ENCODE measurements at places on chromosomes 16 and 17.

DNA sequence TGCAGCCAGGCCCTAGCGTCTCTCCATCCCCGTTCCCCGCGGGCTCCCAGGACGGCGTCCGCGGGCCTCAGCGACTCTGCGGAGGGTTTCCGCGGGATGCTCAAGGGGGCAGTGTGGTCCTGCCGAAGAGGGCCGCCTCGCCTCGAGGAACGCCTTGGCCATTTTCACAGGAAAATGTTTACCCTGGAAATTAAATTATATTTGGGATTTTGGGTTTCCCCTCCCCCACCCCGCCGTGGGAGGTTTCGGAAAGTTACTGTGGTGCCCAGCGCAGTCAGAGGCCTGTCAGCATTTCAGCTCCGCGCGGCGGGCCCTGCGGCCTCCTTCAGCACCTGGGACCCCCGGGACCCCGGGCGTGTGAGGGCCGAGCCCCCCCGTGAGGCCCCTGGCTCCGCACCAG lies 94.5 kb downstream of the PCTP start:
- DNase-seq, result peak; percentile 55

DNA sequence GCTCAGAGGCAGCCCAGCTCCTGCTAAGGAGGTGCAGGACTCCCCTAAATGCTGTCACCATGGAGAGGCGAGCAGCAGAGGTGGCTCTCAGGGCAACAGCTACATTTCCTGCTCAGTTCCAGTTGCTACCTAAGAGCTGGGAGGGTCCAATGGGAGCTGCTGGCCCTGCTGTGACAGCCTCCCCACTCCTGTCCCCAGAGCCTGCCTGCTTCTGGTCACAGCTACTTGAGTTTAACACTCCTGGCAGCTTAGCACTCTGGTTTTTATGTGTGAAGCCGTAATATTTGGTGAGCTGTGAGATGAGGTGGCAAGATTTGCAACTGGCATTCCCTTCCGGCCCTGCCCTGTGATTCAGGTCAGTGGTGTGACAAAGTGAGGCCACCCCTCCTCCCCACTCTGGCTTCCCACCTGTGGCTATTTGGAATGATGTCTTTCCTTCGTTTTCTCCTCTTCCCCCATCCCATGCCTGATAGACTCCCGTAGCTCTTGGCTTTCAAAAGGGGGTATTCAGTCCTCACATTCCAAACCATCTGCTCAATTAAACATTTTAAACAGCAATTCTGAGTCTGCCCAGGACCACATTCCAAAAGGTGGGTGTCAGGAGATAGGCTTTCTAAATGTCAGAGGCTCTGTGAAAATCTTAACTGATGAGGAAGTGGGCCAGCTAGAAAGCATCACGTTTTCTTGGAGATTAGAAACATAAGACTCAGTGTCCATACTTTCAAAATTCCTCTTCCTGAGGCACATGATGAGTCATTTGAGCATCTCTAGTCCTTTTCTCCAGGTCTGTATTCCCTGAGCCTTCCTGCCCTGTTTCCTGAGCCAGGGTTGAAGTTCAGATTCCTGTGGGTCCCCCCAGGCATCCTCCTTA lies 42.6 kb upstream of the SKAP1 start:
- no peak for DNase-seq

- DNase-seq, result no peak
These were observed 35.8 kb downstream of the HSD17B2 start for GRCh38 chr16:82070656-82071369.

GRCh38 chr16:68300734-68301459 lies 9.8 kb downstream of the SLC7A6OS start:
- DNase-seq, result no peak

DNA sequence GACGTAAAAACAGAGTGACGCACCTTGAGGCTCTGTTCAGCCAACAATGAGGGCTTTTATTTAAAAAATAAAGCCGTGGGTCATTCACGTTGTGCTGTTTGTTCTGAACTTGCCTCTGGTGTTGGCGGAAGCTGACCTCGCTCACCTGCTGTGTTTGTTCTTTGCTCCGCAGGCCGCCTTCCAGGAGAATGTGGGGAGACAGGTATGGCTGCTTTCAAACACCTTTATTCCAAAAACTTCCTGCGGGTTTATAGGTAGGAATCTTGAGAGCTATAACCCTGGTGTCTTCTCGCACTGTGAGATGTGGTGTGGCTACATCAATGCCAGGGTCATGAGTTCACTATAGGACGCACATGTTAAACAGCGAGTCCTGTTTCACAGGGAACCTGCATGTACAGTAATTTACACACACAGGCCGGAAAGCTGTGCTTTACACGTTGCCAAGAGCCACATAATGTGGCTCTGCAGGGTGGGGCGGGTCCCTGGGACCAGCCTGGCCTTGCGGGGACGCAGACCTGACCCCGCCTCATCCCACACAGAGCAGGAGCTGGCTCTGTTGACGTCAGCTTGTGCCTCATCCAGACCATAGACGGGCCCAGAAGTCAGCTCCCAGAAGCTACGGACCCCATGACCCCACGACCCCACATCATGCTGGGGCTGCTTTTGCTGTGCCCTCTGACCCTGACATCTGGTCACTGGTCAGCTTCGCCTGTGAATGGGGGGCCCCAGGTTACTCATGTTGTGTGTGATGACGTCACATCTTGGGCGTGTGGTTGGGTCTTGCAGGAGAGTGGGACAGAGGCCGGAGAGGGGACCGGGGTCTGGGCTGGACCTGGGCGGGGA lies 49.9 kb upstream of the ZNF750 start:
- no peak for DNase-seq

DNA sequence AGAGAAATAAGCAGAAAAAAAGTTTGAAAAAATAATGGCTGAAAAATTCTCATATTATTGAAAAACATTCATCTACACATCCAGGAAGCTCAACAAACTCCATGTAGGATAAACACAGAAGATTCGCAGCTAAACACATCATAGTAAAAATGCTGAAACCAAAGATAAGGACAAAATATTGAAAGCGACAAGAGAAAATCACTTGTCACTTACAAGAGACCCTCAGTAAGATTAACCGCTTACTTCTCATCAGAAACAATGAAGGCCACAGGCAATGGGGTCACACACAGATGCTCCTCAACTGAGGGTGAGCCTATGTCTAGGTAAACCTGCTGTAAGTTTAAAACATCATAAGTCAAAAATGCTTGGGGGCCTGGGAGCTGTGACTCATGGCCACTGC lies 38.1 kb upstream of the METRNL start:
- DNase-seq, result no peak

DNA sequence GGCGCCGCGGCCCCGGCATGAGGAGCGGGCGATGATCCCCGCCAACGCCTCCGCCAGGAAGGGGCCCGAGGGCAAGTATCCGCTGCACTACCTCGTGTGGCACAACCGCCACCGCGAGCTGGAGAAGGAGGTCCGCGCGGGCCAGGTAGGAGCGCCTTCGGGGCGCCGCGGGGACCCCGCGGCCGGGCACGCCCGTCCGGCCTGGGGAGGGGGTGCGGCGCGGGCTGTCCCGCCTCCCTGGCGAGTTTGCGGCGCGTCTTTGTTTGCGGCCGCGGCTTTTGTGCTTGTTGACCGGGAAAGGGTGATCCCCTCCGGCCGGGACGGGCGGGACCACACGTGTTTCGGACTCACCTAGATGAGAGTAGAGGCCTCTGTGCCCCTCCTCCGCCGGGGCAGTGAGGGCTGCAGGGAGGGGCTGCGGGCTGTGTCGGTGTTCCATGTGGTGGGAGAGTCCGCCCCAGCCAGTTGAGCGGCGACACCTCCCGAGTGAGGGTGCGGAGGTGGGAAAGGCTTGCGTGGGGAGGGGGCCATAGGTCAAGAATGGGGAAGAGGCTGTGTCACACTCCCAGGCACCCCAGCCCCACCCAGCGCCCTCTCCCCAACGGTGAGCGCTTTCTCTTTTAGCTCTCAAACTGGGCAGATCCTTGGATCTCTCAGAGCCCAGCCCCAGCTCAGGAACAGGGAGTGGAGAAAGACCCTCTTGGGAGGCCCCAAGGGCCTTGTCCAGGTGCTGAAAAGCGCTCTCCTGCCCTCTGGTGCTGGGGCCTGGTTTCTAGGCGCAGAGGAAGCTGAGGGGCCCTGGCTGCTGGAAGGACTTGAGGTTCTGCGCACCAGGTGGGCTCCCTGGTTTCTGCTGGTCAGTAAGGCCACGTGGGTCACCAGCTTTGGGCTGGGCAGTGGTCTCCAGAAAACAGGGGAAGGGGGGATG lies 923 bp downstream of the ANKRD13B start:
- DNase-seq, result peak; percentile 67

DNA sequence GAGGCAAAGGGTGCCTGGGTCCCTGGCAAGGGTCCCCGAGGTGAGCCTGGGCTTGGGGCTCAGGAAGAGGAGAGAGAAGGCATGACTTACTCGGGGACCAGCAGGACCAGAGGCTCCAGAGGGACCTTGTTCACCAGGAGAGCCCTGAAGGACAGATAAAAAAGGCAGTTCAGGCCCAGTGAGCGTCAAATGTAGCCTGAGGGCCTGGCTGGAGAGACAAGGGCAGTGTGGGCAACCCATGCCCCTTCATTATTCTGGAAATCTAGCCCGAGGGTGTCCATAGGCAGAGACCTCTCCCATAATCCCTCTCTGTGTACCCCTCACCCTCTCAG lies 14.1 kb downstream of the COL1A1 start:
- DNase-seq, result no peak

GRCh38 chr17:68613739-68614298 lies 12.7 kb upstream of the FAM20A start:
- peak; percentile 51 for DNase-seq

GRCh38 chr17:29505836-29506235 lies 61.0 kb downstream of the ABHD15 start:
- no peak for DNase-seq

GRCh38 chr17:56833809-56834379 lies at the start of the genes C17orf67 and DGKE:
Gene C17orf67 (minus strand): TSS chr17:56833920. CDS start chr17:56815810, 18,110 bp downstream.
Gene DGKE (plus strand): TSS chr17:56834151. CDS start chr17:56834796, 645 bp downstream.
- DNase-seq, result peak; percentile 100

- no peak for DNase-seq
These were observed 1.1 kb upstream of the NME2 start for GRCh38 chr17:51164911-51165679.

DNA sequence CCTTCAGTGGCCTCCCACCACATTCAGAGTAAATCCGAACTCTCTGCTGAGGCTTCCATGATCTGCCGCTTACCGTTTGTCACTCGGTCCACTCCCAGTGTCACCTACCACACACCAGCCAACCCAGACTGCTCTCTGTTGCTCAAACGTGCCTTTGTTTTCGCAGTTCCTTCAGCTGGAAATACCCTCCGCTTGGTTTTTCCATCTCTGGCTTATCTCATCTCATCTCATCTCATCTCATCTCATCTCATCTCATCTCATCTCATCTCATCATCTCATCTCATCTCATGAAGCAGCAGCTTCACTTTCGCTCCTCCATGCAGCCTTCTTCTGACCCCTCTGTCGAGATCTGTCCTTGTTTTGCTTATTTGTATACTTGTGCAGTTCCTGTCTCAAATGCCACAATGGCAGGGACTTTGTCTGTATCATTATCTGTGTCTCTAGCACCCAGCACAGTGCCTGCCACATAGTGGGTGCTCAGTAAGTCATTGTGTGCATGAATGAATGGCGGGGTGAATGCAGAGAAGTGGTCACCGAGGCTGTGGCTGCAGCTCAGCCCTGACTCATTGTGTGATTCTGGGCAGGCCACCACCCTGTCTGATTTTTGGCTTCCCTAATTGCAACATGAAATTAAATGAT lies 3.8 kb upstream of the SNX20 start:
- DNase-seq, result peak; percentile 74

GRCh38 chr17:7296189-7296861 lies 1.9 kb upstream of the YBX2 start:
- DNase-seq, result peak; percentile 83

DNA sequence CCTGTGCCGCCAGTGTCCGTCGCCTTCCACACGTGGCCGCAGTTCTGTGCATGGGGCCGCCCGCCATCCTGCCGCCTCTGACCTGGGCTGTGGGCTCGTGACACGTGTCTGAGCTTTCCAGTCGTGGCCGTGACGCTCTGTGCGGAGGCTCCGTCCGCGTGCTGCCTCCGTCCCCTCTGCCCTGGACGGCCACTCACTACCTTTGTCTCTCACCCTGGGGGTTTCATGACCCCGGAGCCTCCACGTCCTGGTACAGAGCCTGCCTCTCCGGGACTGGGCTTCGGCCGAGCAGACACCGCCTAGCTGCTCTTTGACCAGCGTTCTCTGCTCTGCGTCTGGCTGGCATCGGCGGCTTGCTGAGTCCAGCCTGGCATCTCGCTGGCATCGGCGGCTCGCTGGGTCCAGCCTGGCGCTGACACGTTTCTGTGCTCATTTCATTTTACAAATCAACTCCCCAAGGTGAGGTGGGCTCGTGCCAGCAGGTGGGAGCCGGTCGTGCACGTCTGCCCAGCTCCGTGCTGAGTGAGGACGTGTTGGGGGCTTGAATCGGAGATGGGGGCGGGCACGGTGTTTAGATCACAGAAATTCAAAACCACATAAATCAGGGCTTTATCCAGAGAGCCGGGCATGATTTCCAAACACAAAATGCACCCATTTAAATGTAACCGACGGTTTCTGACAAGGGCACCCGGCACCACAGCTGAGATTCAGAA lies 44.3 kb upstream of the GNG13 start:
- DNase-seq, result peak; percentile 2

GRCh38 chr16:680967-681745 lies 946 bp downstream of the STUB1 start:
- DNase-seq, result peak; percentile 40

GRCh38 chr16:66127459-66128370 lies 238.8 kb upstream of the CDH5 start:
- DNase-seq, result no peak

DNA sequence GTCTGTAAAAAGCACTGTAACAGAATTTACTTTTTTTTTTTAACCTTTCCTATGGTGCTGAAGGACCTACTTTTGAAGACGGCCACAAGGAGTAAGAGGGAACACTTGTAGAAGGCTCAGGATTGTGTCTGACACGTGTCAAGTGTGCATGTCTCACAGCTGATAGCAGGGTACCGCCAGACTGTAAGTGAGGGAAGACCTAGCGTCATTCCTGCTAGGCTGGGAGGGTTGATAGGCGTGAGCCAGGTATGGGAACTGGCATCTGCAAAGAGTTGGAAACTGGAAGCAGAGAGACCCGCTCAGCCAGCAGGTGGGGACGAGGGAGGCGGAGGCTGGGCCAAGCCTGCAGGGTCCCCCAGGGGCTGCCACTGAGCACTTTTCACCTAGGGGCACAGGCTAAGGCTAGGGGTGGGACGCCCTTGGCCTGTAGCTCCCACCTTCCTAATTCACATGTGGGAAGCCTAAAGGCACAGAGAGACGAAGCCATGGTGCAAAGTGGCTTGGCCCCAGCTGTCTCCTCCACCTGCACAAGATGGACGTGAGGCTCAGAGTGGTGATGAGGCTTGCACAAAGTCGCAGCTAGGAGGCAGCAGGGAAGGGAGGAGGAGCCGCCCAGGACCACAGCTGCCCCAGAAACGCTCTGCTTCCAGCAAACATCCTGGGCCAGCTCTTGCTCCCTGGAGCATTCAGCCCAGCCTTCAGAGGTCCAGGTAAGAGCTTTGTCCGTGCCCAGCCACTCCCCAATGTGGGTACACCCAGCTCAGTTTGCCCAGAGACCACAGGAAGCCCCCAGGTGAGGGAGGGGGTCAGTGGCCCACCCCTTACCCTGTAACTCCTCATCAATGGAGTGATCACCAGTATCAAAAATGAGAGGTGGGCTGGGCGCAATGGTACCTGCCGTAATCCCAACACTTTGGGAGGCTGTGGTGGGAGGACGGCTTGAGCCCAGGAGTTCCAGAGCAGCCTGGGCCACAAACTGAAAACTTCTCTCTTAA lies 18.9 kb downstream of the VASN start:
- DNase-seq, result no peak
